ENCODE measurements at places on chromosomes 7 and 10.

- no peak for DNase-seq
Observed at GRCh38 chr7:130279286-130279685, 12.6 kb downstream of the CPA2 start.

- no peak for DNase-seq
Observed at GRCh38 chr10:80204677-80205476, 460 bp downstream of the ANXA11 start.

DNA sequence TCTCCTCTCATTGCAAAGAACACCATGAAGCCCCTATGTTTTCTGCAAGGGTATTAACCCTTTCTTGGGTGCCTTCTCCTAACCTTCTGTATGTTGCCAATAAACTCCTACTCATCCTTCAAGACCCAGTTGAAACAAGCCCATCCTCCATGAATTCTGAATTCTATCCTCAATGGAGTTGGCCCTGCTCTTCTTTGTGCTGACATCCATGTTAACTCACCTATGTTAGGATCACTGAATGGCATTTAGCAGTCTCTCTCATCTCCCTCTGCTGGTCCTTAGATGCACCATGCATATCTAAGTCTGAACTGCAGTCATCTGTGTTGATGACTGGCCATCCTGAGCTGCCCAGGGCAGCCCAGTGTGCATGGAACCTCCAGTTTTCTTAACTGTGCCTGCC, 129.8 kb downstream of the BUB3 start:
- DNase-seq: no peak

GRCh38 chr10:124417895-124418725, 613 bp downstream of the OAT start:
- DNase-seq: no peak

- DNase-seq: no peak
Observed at GRCh38 chr10:122113945-122114747, 125.2 kb downstream of the TACC2 start.

DNA sequence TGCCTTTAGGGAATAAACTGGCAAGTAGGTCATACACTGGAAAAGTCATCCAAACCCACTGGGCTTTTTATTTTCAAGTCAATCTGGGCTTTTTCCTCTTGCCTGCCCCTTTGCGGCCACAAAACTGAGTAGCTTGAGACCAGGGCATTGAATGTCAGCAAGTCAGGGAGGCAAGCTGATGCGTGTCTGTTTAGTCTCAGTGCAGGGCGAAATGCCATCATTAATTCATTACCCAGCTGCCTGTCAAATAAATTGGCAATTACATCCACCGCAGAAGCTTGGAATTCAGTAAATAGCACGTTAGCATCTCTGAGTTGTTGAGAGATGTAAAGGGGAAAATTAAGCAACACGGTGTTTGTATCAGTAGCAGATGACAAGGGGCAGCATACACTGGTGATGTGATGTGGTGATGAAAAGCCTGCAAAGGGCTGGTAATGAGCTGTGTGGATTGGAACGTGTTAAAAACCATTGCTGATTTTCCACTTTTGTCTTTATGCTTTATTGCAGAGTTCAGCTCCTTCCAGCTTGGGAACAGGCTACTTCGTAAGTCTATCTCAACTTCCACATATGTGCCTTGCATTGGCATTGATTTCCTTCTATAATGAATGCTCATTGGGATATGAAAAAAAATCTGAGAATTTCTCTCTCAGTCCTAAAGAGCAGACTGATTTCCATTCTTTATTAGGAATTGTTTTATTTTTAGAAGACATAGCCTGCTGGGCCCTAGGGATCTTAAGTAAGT, 535.9 kb downstream of the AUTS2 start:
- no peak for DNase-seq

DNA sequence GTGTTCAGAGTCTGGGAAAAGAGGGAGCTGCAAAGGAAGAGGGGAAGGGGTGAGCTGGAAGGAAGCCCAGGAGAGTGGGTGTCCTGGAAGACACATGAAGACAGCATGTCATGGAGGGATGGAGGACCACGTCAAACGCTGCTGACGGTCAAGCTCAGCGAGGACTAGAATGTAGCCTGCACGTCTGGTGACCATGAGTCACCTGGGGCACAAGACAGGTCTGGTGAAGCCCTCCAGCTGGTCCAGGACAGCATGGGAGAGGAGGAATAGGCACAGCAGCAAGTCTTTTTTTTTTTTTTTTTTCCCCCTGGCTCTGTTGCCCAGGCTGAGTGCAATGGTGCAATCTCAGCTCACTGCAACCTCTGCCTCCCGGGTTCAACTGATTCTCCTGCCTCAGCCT, 19.6 kb upstream of the AMZ1 start:
- no peak for DNase-seq

DNA sequence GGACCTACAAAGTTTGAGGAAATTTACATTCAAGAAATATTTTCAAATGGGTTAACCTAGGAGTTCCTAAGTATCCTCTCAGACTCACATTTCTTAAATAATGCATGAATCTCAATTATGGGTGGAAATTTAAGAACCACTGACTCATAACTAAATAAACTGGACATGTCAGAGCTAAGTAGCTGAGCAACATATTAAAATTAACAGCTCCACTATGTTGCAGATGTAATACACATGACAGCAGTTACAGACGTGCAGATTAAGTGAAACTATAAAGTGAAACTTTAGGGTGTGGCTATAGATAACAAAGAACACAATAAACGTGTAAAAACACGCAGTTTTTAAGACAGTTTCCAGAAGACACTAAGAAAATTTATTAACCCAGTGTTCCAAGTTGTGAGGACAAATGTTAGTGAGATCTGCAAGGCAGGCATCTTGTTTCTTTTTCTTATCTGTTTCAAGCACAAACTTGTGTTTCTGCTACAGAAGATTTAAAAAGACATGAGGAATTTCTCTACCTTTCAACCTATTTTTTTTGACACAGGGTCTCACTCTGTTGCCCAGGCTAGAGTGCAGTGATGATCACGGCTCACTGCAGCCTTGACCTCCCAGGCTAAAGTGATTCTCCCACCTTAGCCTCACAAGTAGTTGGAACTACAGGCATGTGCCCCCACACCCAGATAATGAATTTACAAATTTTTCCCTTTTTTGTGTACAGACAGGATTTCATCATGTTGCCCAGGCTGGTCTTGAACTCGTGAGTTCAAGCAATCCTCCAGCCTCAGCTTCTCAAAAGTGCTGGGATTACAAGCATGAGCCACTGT, 25.3 kb downstream of the DNMBP start:
- DNase-seq: no peak

- DNase-seq: no peak
Observed at GRCh38 chr10:20981419-20981953, 84.4 kb upstream of the NEBL start.

DNA sequence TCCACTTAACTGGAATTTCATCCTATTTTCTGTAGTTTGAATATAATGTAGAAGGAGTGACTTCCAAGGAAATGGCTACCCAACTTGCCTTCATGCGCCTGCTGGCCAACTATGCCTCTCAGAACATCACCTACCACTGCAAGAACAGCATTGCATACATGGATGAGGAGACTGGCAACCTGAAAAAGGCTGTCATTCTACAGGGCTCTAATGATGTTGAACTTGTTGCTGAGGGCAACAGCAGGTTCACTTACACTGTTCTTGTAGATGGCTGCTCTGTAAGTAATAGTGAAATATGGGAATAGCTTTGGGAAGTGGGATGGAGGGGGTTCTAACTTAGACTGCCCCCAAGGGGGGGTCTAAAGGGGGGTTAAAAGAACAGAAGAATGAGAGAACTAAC, 34.5 kb downstream of the COL1A2 start:
- no peak for DNase-seq

- no peak for DNase-seq
Observed at GRCh38 chr10:10830293-10830986, 187.2 kb upstream of the CELF2 start.

GRCh38 chr7:118183428-118183785, 557 bp upstream of the LSM8 start:
- DNase-seq: no peak

- no peak for DNase-seq
Observed at GRCh38 chr7:133678137-133678814, 425.4 kb downstream of the EXOC4 start.

- no peak for DNase-seq
Observed at GRCh38 chr10:9268176-9268575, 1213.7 kb downstream of the GATA3 start.

All from thoracic aorta (tissue), 2 donors.